OCI-M1 (cell line): ENCODE measurements at places on chromosomes 16 and 17.
A peak's percentile ranks its signal among the peaks of the same experiment; 100 is the strongest.

DNA sequence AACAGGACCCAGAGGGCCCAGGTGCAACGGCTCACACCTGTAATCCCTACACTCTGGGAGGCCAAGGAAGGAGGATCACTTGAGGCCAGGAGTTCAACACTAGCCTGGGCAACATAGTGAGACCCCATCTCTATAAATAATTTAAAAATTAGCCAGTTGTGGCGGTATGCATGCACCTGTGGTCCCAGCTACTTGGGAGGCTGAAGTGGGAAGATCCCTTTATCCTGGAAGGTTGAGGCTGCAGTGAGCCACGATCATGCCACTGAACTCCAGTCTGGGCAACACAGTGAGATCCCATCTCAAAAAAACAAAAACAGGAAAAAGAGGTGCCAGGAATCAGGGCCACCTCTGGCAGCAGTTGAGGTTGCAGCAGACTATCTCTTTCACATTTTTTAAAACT lies 85.7 kb upstream of the NUDT7 start:
- DNase-seq = no peak

GRCh38 chr17:36197387-36197703 lies 787 bp upstream of the CCL3L1 start:
- DNase-seq = no peak

GRCh38 chr16:49596068-49596467 lies 222.5 kb downstream of the C16orf78 start:
- no peak for DNase-seq

DNA sequence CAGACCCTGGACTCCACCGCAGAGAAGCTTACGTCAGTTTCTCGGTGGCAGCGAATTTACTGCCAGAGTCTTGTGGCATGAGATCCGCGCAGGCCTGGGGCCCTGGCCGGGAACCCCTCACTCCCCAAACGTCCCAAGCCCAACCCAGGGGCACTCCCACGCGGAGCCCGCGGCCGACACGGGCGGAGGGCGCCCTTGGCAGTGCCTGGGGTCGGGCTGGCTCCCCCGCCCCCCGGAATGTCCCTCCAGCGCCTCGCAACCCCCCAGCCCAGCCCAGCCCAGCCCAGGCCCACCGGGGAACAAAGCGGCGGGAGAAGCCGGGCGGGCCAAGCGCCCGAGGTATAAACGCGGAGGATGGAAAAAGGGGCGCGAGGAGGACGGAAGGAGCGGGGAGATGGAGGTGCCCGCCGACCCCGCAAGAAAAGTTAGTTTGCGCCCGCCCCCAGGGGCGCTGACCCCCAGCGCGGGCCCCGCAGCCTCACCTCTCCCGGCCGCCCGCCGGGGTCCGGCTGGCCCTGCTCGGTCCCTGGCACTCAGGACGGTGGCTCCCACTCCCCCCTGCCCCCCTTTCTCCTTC lies 330 bp downstream of the CASKIN2 start:
- DNase-seq = no peak

DNA sequence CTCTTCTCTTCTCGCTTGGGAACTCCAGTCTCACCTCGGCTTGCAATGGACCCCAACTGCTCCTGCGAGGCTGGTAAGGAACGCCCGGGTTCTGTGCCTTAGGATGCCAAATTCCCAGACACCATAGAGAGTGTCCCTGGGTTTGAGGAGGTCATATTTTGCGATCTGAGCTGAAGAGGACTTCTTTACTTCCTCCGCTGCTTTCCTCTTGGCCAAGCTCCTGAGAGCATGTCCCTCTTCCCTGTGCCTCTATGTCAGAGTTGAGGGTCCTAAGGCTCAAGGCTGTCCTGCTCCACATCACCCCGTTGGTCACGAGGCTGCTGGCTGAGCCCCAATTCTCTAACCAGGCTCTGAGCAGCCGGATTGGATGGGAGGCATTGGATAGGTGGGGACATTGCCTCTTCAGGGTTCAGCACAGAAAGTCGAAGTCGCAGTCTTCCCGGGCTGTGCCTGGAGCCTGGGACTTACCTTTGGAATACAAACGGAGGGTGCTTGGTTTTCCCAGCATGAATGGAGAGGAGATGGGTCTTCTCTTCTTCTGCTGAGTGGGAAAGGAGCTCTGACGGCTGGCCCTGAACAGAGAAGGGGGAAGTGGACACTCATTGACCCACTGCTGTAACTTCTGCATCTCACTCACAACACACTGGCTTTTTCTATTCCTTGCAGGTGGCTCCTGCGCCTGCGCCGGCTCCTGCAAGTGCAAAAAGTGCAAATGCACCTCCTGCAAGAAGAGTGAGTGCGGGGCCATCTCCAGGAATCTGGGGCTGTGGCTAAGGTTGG lies 416 bp downstream of the MT1H start:
- no peak for DNase-seq

DNA sequence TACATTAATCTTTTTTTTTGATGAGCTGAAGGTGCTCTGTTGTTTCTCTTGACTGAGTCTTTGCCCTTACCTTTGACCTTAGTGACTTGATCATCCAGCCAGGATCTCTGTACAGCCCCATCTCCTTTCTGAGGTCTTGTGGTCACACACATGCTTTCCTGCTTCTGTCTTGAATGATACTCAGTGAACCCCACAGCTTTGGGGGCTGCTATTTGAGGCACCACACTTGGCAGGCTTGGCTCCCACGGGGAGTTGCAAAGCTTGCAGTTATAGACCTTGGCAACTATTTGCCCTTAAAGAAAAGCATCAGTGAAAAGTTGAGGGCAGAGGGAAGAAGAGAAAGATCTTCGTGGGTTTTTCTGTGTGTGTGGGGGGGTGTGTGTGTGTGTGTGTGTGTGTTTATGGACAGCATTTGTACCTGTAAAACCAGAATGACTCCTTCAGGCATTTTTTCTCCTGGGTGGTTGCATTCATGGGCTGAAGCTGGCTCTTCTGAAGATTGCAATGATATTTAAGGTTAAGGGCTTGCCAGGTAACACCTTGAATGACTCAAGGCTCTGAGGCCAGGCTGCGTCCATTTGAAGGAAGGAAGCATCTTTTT lies 101.6 kb downstream of the MSI2 start:
- no peak for DNase-seq

GRCh38 chr16:4944333-4945281 lies 7.7 kb upstream of the PPL start:
- DNase-seq = peak; percentile 30

DNA sequence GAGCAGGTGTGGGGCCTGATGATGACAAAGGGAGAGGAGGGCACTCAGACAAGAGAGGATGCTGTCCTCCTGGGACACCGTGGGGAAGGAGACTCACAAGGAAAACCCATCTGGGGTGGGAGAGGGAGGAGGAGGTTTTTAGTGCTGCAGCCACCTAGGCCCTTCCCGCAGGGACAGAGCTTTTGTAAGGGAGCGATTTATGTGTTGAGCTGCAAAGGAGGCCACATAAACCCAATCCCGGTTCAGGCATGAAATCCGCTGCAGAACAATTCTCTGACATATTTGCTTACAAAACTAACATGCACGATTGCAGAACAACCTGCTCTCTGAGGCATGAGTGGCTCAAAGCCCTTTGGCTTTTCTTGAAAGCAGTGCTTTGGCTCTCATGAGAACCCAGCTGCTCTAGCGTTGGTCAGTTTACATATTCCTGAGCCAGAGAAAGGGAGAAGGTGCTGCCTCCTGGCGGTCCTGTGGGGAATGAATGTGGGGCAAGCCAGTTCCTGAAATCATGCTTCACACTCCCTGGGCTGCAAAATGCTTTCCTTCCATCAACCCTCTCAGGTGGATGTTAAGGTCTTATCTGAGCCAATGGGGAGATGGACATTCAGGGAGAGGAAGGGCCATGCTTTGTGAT lies 122.4 kb upstream of the NLRP1 start:
- DNase-seq = peak; percentile 81
